ENCODE measurements at places on chromosomes 16 and 17. TPM values are rescaled to one million over a fixed set of nuclear protein-coding genes. Genes with fewer than 3 reads are reported as not detected.
A peak's percentile ranks its signal among the peaks of the same experiment; 100 is the strongest.

- no peak for DNase-seq
Measured at GRCh38 chr17:7582396-7583252, 1.0 kb upstream of the MPDU1 start.

- no peak for DNase-seq
Measured at GRCh38 chr16:35691057-35691456, 2231.6 kb downstream of the TP53TG3F start.

HOXB13 gene
- total RNA-seq: 0.72 TPM

DNA sequence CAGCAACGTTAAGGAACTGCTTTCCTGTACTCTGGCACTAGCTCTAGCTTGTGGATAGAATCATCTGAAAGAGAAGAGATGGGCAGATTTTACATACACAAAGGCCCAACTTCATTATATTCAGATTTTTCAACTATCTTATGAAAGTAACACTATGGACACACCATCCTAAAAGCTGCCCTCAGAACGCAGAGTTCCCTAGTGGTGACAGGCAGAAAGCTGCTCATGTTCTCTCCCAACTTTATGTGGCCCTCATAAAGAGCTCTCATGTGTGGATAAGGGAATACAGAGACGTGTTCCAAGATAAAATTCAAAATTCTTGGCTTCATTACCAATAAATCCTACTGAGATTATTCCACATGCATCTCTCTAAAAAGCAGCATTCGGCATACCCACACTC is 1.5 kb downstream of the CFAP20 start:
- no peak for DNase-seq

CNEP1R1 gene
- 38.3 TPM for total RNA-seq

GRCh38 chr17:58249270-58250133 is 11.1 kb downstream of the LPO start:
- DNase-seq: peak; percentile 63

GNGT2 gene
- total RNA-seq: not detected

- no peak for DNase-seq
Measured at GRCh38 chr16:57947261-57947660, 23.7 kb downstream of the CNGB1 start.

- peak; percentile 95 for DNase-seq
Measured at GRCh38 chr17:31570951-31571892, 179.7 kb downstream of the RAB11FIP4 start.

VAT1 gene
- 38.8 TPM for total RNA-seq

GRCh38 chr16:57665541-57665940 is 2.6 kb upstream of the ADGRG3 start:
- no peak for DNase-seq

PSMD11 gene
- total RNA-seq: 57.8 TPM

CDH11 gene
- 419 TPM for total RNA-seq

DNA sequence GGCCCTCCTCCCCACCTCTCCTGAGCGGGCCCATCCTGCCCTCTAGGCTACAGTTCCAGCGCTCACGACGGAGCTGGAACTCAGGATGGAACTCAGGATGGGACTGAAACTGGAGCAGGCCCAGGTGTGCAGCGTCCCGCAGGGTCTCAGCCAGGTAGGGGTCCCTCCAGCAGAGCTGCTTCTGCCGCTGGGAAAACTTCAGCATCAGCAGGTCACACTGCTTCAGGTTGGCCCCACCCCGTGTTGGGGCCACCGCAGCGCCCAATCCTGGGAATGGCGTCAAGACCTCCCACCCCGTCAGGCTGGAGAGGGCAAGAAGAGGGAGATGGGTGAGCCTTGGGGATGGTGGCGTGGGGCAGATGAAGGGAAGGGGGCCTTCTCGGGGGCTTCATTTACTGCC is 62.6 kb upstream of the TMEM97 start:
- no peak for DNase-seq
